Ecto neural progenitor cell (in vitro differentiated cells): ENCODE measurements at places on chromosomes 6 and 20.
A peak's percentile ranks its signal among the peaks of the same experiment; 100 is the strongest.

DNA sequence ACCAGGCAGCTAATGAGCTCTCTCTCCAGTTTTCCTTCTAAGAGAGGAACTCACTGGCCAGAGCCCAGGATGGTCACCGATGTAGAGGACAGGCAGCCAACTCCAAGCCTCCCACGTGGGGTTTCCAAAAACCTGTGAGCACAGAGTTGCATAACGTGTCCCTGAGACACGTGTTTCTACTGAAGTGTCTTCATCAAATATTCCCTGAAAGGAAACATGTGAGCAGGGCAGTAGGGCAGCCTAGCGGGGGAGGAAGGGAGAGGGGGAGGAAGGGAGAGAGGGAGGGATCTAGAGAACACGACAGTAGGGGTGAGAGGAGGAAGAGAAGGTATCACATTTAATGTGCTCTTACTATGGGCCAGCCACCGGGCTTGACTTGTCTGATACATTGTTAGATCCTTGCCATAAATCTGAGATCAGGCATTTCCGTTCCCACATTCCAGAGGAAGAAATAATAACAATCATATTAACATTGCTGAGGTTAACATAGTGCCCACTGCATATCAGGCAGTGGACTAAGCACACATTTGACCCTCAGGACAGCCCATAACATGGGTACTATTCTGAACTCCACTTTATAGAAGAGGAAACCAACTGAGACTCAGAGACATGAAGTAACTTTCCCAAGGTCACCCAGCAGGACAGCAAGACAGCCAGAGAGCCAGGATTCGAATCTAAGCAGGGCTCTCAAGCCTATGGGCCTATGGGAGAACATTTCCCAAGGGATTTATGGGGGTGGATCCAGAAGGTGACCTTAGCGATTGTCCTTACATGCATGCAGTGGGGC is 4.5 kb upstream of the SYS1 start:
- DNase-seq: no peak

- no peak for DNase-seq
These were observed 1.3 kb downstream of the EPPIN start for GRCh38 chr20:45545754-45546453.

DNA sequence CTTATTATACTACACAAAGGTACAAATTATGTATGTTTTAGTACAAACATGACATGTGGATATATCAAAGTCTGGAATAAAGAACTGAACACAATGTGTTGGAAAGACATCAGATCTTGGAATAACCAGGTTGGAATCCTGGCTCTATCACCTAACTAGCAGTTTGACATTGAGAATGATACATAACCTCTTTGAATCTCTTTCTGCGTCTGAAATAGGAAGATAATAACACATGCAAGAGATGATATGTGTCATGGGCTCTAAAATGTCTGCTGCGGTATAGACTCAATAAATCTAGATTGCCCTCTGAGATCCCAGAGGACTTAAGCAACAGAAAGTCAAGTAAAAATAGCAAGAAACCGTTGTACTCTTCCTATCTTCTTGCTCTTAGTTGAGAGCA is 66.8 kb upstream of the CCN2 start:
- no peak for DNase-seq

DNA sequence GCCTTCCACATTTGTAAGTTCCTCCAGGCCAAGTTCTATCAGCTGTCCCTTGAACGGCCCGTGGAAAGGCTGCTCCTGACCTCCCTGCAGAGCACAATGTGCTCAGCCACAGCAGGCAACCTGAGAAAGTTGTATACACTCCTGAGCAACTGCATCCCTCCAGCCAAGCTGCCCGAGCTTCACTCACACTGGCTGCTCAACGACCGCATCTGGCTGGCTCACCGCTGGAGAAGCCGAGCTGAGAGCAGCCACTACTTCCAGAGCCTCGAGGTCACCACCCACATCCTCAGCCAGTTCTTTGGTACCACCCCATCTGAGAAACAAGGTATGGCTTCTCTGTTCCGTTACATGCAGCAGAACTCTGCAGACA is 2.1 kb downstream of the ZSWIM1 start:
- no peak for DNase-seq

DNA sequence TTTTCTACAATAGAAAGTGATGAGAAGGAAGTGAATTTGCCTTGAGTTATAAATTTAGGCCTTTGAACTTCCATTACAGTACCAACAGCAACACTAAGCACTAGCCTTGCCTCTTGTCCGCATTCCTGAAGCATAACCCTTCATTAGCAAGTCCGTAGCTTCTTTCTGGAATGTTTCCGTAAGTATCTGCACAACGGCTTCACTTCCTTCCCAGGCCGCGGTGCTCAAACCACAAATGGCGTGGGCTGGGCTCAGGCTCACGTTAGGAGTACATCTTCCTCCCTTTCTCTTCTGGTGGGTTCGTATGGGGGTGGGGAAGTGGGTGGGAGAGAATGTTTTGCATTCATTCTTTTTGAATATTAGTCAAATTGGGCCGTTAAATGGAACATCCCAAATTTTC is 193.8 kb upstream of the SNX9 start:
- no peak for DNase-seq

DNA sequence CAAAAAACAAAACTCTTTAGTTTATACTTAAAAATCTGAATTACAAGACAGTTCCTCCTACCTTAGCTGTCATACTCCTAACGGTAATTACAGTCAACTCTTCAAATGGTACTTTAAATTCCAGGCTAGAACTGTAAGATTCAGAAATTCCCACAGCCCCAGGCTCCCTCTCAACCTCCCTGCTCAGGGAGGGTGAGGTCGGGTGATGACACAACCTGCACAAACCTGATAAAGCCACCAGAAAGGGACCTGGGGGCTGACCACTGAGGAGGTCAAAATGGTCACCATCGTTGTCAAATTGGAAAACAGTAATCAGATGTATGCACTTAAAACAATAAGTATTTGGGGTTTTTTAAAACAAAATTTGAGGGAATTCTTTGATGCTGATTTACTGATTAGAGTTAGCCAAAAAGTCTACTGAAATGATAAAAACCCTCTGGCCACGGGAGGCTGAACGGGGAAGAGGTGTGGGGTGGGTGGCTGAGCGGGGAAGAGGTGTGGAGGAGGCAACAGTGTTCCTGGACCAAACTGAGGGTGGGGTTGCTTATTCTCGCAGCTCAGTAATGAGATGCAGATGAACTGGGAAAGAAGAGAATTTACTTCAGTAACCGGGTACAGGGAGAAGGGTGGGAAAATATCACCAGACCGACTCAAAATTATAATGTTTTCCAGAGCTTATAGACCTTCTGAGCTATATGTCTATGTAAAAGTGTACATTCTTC is 52.4 kb downstream of the SLC22A1 start:
- DNase-seq: no peak

GRCh38 chr6:113632220-113632864 is 224.8 kb upstream of the MARCKS start:
- no peak for DNase-seq

GRCh38 chr6:14048837-14049236 is 68.7 kb upstream of the CD83 start:
- DNase-seq: no peak

DNA sequence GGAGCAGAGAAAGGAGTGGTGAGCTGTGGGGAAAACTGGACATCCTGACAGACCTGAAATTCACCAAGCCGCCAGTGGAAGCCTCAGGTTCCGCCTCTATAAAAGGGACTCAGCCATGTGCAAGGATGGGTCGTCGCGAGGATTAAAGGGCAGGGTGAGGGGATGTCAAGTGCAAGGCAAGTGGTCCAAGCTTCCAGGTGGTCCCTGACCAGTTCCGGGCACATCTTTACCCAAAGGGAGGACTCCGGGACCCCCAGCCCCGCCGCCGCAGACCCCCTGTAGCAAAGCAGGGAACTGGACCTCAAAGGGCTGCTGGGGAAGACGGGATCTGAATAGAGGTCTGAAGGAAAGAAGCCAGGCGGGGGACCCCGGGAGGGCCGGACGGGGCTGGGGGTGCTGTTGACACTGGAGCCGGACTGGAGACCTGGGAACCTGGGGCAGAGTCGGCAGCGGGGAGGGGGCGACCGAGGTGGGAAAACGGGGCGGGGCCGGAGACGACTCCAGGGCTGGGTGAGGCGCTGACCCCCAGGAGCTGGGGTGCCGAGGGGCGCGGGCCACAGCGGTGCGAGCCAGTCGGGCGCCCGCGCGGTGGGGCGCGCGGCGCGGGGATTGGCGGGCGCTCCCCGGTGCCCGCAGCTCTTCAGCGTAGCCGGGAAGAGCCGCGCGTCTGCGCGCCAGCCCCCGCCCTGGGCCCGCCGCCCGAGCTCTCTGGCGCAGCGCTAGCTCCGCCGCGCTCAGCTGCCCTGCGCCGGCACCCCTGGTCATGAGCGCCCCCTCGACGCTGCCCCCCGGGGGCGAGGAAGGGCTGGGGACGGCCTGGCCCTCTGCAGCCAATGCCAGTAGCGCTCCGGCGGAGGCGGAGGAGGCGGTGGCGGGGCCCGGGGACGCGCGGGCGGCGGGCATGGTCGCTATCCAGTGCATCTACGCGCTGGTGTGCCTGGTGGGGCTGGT is at the start of gene SSTR4:
TSS of gene SSTR4 (plus strand) at position 592 of the 951 bp plus-strand sequence. CDS start at position 764, 172 bp downstream.
- DNase-seq: no peak

DNA sequence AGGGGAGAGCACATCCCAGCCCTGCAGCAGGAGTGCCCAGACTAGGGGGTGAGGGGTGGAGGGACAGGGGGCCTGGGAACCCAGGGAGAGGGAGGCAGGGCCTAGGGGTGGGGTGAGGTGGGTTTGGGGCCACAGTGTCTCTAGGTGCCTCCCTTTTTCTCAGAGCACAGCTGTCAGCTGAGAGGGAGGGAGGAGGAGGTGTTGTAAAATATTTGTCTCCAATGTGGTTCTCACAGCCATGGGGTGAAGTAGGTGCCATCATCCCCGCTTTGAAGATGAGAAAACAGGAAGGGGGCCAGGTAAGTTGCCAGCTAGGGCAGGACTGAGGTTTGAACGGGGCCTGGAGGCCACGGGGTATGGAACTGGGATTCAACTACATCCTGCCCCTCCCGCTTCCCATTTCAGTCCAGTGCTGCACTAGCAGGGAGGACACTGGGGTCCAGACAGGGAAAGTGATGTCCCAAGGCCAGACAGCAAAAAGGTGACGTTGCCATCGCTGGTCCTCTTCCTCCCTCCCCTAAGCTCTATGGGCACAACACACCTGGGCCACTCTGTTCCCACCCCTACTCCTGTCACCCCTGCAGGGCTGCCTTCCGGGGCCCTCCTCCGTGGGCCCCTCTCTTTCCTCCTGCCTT is 20.3 kb downstream of the PACSIN1 start:
- DNase-seq: no peak

DNA sequence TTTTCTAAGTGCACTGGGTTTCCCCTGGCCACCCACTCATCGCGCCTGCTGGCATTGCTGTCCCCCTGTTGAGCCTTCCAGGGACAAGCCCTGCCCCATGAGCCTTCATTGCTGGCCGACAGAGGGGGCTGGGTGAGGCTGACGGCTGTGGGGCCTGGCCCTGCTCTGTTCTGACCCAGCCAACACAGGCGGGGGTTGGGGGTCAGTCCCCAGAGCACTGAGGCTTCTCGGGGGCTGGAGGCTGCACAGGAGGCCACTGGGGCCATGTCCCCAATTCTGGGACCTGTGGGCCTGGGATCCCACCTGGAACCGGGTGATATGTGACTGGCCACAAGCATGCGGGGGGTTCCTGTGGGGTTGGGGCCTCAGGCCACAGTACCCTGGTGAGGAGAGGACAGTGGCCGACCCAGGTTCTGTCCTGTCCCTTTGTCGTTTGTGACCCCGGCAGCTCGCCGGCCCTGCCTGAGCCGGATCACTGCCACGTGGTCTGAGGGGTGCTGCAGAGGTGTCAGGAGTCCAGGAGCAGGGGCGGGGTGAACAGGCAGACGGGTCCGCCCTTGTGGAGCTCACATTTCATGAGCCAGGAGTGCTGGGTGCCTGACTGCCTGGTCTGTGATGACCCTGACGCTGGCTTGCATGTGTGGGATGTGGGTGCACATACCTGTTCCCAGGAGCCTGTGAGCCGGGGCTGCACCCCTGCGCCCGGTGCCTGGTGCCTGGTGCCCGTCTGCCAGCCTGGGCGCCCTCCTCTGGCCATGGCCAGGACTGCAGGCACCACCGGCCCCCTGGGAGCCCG is 2.1 kb upstream of the COL20A1 start:
- peak; percentile 82 for DNase-seq

- no peak for DNase-seq
These were observed 195.7 kb downstream of the PRL start for GRCh38 chr6:22101163-22101562.

DNA sequence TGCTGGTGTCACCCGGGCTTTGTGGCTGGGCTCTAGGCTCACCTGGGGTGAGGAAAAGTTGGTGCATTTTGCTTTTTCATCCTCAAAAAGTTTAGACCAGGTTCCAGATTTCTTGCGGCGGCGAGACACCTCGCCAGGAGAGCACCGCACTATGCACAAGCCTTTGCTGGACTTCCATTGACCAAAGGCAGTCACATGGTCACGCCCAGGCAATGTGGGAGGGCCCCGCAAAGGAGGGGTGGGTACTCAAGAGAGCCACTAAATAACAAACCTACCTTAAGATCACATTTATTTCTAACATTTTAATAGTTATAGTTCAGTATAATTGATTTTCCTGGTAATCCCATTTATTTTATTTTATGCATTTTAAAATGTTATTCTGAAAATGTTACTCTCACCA is 3.0 kb upstream of the KIF16B start:
- DNase-seq: no peak

DNA sequence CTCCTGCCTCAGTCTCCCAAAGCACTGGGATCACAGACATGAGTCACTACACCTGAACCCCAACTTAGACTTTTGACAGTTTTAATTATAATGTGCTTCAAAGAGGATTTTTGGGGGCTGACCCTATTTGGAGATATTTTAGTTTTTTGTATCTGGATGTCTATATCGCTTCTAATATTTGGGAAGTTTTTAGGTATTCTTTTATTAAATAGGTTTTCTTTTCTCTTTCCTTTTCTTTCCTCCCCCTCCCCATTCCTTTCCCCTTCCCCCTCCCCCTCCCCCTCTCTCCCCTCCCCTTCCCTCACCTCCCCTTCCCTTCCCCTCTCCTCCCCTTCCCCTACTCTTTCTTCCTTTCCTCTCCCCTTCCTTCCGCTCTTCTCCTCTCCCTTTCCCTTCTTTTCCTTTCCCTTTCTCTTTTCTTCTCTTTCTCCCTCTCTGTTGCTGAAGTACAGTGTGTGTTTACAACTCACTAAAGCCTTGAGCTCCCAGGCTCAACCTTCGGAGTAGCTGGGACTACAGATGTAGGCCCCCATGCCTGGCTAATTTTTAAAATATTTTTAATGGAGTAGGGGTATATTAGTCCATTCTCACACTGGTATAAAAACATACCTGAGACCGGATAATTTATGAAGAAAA is 24.4 kb upstream of the NKX2-4 start:
- no peak for DNase-seq

DNA sequence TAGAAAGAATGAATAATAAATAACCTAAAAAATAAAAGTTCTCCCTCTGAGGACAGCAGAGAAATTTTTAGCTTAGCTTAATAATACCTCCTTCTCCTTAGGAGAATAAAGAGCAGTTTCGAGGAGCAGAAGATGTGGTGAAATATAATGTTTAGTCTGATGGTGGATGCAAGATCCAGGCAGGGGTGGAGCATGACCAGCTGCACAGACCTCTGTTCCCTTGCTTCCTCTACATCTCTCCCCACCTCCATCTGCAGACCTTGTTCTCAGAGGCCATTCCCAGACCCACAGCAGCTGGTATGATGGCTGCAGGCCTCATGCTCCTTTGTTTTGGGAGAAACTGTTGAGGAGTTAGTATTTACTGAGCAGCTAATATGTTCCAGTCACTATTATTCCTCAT is 1.5 kb downstream of the BTN3A2 start:
- no peak for DNase-seq
